ENCODE measurements at places on chromosomes 5 and 9.
A peak's percentile ranks its signal among the peaks of the same experiment; 100 is the strongest.

- DNase-seq = no peak
Measured at GRCh38 chr9:14320271-14321181, 6.6 kb upstream of the NFIB start.

- no peak for DNase-seq
Measured at GRCh38 chr9:88321764-88322163, 66.5 kb upstream of the SPIN1 start.

DNA sequence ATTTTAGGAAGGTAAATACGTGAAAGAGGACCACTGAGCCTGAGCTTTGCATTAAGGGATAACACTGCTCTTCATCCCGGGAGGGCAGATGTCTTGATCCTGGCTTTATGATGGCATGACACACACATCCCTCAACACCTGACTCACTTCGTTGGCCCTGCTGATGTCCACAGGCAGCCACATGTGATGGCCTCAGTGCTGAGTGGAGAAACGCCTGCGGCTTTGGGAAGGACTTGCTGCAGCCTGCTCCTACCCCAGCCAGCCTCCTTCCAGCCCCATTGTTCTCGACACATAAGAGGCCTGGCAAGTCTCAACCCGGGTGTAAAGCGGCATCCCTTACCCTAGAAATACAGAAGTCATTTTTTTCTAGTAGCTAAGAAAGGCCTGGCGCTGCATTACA lies 169.0 kb downstream of the SYK start:
- peak; percentile 24 for DNase-seq

DNA sequence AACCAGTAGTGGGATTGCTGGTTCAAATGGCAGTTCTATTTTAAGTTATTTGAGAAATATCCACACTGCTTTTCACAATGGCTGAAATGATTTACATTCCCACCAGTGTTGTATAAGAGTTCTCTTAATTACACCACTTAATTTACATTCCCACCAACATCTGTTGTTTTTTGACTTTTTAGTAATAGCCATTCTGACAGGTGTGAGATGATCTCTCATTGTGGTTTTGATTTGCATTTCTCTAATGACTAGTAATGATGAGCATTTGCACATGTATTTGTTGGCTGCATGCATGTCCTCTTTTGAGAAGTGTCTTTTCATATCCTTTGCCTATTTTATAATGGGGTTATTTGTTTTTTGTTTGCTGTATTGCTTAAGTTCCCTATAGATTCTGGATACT lies 688.3 kb downstream of the PRR16 start:
- no peak for DNase-seq

DNA sequence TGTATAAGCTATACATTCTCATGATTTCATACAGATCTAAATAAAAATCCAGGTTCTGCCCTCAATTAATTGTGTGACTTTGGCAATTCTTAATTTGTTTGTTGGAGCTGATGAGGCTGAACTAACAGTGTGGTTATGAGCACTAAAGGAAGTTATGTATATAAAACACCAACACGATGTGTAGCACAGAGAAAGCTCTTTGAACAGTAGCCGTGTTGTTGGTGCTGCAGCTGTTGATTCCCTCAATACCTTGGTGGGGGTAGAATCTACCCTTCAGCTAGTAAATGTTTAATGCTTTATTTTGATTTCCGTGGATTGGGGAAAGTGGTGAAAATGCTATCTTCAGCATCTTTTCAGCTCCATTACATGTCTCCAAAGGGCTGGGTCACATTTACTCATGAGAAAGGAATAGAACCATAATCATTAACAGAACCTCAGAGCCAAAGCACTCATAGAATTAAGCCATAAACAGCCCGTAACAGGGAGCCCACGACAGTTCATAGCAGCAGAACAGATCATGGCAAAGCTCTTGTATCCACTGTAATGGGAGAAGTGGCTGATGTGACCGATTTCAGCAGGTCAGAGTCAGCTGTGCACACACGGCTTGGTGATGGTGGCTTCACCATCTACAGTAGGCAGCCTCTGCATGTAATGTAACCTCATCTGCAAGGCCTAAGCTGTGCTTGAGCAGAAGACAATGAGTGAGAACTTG lies 332.7 kb downstream of the DIRAS2 start:
- DNase-seq = no peak

GRCh38 chr9:107711542-107711941 lies 222.0 kb upstream of the KLF4 start:
- peak; percentile 83 for DNase-seq

Measured in NCI-H2171 treated with DMSO at 0.1 percent for 48 hours (cell line).